Cerebellar nuclear complex (tissue), 1 donor: ENCODE measurements at places on chromosomes 12 and 14.

DNA sequence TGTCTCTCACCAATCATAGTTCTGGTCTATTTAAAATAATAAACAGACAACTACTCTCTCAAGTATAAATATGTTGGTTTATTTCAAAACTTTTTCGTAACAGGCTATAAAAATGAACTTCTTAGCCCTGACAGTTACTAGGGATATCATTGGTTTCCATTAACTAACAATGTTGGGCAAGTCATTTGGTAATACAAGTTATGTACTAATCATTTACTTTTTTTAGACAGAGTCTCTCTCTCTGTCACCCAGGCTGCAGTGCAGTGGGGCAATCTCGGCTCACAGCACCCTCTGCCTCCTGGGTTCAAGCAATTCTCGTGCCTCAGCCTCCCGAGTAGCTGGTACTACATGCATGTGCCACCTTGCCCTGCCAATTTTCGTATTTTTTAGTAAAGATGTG, 14.6 kb upstream of the KANSL2 start:
- DNase-seq, result no peak

GRCh38 chr12:65100140-65100539, 21.0 kb downstream of the WIF1 start:
- no peak for DNase-seq

GRCh38 chr12:1838205-1838993, 18.0 kb downstream of the LRTM2 start:
- DNase-seq, result no peak

- no peak for DNase-seq
Measured at GRCh38 chr12:46675736-46676135, 150.1 kb downstream of the SLC38A4 start.

DNA sequence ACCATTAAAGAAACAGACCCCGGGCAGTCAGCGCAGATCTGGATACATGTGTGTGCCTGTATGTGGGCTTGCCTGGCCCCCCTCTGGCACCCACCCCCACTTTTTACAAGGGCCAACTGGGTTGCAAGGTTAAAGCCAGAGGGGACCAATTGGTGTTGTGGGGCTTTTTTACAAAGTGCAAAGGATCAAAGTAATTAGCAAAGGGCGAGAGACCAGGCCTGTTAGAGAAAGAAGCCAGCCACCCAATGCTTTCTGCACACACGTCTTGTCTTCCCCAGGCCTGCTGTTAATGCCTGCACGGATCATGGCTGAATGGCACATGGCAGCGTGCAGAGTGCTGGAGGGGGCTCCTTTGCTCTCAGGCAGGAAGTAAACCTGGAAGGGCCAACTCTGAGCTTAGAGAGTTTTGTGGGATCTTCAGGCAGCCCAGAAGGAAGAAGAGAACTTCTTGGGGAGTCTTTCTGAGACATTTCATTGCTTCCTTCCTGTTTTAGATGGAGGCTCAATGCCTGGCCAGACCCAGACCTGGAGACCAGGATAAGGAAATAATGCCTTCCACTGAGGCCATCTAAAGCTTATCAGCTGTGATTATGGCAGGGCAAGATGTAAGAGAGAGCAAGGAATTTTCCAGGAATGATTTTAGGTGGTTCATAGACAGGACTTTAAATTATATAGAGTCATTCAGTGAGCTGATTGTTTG, 523.4 kb upstream of the TBX3 start:
- no peak for DNase-seq

GRCh38 chr14:68824517-68825347, 31.9 kb upstream of the ZFP36L1 start:
- no peak for DNase-seq

DNA sequence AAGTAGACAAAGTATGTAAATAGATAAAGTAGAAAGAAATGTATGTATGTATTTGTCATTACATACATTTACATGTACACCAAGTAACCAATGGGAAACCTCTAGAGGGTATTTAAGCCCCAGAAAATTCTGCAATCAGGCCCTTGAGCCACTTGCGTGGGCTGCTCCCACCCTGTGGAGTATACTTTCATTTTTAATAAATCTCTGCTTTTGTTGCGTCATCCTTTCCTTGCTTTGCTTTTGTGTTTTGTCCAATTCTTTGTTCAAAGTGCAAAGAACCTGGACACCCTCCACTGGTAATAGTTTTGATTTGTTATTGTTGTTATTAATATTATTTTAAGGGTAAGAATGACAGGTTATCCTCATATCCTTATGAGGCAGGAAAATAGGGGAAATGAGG, 21.8 kb downstream of the CAPS2 start:
- no peak for DNase-seq

DNA sequence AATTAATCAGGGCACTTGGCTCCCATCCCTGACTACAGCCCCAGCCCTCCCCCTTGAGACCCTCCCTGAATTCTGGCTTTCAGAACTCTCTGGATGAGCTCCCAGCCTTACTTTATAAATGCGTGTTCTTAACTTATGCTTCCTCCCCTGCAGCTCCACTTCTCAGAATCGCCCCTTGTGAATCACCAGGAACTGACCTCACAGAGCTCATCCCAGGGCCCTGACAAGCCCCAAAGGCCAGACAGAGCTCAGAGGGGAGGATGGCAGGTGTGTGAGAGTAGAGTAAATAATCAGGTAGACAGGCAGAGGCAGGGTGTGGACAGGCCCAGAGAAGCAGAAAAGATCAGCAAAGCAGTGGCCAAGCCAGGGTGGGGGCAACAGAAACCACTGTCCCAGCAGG, 68.2 kb upstream of the FOXN3 start:
- no peak for DNase-seq

- DNase-seq, result no peak
Measured at GRCh38 chr12:105555556-105556295, 225.2 kb downstream of the C12orf75 start.

GRCh38 chr12:105803292-105803691, 335.5 kb downstream of the NUAK1 start:
- no peak for DNase-seq

DNA sequence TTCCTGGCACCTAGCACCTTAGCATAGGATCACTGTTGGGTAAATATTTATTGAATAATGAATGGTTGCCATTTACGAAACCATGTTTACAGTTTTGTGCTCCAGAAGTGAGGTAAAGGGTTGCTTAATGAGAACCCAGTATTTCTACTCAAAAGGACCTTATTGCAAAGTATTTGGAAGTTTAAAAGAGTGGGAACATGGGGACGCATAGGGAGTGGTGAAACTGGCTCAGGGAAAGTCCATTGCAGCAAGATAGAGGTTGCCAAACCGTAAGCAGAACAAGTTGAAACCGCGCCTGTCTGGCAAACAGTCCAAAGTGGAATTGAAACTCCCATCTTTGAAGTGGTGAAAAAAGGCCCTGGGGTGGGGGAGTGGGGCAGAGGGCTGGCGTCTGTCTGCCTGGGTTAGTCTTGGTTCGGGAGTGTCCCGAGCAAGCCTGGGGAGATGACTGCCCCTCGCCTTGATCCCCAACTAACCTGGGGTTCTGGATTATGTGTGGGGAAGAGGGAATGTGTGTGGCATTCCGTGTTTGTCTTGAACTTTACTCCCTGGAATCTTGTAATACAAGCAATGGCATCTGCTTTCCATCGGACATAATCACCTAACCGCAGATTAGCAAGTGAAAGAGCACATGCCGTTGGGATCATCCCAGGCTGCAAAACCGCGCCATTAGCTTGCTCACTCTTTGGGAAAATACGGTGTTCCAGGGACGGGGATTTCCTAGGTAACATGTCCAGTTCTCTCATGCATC, 7.2 kb downstream of the ALDH2 start:
- DNase-seq, result no peak

DNA sequence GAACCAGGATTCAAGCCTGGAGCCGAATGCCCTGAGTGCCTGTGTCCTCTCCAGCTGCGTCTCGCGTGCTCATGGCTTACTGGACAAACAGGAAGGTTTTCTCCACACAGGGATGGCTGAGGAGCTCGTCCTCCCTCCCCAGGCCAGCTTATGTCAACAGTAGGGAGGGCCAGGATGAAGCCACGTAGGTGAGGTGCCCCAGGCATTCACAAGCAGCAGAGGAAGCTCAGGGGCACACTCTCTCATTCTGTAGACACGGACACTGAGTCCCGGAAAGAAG, 49.3 kb downstream of the TRPV4 start:
- no peak for DNase-seq

- DNase-seq, result no peak
Measured at GRCh38 chr14:58637040-58637390, 747 bp upstream of the DACT1 start.

GRCh38 chr12:123655420-123655819, 15.5 kb upstream of the TCTN2 start:
- no peak for DNase-seq

DNA sequence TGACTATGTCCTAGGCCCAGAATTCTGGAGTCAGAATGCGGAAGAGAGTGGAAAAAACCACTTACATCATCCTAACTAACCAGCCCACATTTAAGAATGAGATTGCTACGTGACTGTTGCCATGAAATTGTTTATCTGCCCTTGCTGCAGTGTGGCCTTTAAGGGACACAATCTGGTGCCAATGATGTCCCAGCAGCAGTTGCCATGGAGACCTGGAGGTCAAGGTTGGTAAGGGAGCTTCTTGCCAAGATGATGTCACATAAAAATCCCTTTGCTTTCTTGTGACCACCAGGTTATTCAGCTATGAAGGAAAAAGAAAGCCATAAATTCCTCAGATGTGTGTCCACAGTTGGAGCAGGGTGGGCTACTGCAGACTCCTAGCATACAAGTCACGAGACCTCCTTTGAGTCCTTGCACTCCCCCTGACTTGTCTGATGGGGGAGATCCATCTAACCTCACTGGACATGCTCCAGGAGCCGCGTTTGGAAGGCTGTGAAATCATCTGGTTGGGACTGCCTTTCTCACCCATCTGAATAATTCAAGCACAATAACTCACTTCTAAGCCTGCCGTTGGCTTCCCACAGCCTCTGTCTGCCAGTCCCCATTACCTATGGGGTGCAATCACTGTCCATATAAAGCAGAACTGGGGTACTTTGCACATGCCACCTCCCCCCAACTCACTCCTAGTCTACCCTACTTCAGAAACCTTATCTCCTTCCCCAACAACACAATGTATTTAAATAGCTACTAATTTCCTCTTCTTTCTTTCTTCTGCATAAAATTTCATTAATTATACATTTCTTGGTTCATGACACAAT, 165.6 kb downstream of the ZFP36L1 start:
- no peak for DNase-seq

- DNase-seq, result no peak
Measured at GRCh38 chr14:68628605-68629310, 164.1 kb downstream of the ZFP36L1 start.

DNA sequence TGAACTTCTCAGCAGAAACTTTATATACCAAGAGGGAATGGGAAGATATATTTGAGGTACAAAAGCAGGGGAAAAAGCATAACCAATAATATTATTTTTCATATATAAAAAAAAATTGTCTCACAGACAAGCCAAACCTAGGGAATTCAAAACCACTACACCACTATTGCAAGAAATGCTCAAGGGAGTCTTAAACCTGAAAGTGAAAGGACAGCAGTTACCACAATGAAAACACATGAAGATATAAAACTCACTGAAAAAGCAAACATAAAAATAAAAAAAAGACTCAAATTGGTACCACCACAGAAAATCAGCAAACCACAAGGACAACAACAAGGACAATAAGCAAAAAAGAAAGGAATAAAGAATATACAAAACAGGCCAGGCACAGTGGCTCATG, 131.9 kb downstream of the CEP128 start:
- no peak for DNase-seq

DNA sequence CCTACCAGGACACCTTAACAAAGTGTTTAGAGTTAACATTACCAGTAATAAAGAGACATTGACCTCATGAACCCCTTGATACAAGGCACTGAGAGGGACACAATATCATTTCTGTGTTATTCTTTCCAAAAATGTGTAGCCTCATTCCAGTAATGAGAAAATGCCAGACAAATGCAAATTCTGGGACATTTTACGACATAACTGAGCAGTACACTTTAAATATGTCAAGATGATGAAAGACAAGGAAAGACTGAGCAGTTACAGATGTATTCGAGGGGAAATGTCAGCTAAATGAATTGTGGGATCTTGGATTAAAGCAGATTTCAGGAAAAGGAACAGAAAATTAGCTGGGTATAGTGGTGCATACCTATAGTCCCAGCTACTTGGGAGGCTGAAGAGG, 255.6 kb downstream of the ERC1 start:
- no peak for DNase-seq

GRCh38 chr14:38505221-38505972, 249.5 kb upstream of the CLEC14A start:
- DNase-seq, result no peak

DNA sequence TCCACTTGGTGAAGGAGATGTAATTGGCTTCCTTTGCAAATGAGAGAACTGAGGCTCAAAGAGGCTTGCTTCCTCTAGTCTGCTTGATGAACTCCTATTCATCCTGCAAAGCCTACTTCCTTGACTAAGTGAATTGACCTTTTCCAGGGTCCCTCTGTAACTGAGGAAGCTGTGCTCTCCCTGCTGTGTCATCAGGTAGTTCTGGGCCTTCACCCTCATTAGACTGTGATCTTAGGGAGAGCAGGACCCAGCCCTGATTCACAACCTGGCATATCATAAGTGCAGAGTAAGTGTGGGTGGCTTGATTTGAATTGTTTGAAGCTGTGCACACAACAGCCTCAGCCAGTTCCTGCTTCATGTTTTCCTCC, 16.3 kb downstream of the ASB2 start:
- DNase-seq, result no peak

GRCh38 chr14:78119440-78119839, 50.7 kb upstream of the NRXN3 start:
- DNase-seq, result no peak

DNA sequence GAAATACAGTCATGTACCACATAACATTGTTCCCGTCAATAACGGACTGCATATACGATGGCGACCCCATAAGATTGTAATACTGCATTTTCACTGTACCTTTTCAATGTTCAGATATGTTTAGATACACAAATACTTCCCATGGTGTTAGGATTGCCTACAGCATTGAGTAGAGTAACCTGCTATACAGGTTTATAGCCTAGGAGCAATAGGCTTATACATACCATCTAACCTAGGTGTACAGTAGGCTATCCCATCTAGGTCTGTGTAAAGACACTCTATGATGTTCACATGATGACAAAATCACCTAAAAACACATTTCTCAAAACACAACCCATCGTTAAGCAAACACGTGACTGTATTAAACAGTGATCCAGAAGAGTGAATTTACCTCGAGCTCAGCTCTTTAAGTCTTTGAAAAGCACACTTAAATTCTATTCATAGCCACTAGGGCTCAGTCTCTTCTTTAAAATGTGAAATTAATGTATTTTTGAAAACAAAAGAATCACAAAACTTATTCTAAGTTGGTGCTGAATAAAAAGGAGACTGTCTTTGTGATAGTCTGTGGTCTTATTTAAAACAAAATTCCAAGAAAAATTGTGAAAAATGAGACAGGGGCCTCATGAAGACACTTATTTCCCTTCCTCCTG, 239.1 kb upstream of the ARID2 start:
- DNase-seq, result no peak

- no peak for DNase-seq
Measured at GRCh38 chr14:49057838-49058510, 528.2 kb downstream of the RPS29 start.

DNA sequence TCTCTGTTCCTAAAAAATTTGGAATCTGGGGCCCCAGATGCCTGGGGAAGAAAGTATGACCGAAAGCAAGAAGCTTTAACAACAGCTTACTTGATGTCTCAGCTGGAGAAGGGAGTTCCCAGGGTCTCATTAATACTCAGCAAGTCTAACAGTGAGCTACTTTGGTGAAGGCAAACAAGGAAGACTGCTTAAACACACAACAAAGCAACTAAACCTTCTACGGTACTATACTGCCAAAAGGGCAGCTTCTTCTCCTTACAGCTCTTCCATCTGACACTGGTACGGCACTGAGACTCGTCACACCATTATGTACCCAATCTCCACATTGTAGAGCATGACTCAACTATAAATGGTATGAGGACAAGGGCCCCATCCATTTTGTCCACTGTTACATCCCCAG, 213.0 kb downstream of the MED13L start:
- no peak for DNase-seq
